ENCODE measurements at places on chromosomes 13 and 19.
A peak's percentile ranks its signal among the peaks of the same experiment; 100 is the strongest.

DNA sequence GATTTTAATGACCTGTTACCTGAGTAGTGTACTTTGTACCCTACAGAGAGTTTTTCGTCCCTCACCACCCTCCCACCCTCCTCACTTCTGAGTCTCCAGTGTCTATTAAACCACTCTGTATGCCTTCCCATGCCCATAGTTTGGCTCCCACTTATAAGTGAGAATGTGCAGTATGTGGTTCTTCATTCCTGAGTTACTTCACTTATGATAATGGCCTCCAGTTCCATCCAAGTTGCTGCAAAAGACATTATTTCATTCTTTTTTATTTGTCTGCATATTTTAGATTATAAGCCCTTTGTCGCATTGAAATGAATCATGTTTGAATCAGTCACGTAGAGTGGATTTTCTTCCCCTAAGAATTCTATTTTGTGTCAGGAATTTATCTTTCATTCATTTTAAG is 12.2 kb upstream of the HTR2A start:
- no peak for DNase-seq

DNA sequence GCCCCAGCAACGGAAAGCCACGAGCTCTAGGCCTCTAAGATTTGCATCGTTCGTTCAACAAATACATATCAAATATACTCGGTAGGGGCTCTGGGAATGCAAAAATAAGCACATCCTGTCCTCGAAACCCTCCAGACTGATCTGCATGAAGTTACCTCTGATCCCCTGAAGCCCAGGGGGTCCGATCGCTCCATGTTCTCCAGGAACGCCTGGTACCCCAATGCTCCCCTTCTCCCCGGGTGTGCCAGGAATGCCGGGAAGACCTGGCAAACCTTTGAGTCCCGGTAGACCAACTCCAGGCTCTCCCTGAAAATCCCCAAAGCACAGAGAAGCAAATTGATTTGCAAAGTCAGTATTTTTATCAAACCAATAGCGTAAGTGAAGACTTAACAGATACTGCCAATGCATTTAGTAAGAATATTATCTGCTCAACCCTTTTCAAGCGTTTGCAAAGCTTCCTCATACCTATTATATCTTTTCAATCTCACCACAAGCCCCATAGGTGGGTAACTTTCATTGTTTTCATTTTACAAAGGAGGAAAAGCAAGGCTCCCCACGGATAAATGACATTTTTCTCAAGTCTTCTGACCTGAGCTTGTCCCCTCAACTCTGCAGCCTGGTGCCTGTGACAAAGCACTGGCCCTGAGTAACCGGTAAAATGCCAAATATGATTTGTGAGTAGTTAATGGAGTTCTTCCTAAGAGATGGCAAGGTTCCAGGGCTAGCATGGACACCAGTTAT is 127.7 kb downstream of the COL4A1 start:
- DNase-seq, result no peak

GRCh38 chr19:48720251-48720612 is 707 bp upstream of the MAMSTR start:
- DNase-seq, result no peak

DNA sequence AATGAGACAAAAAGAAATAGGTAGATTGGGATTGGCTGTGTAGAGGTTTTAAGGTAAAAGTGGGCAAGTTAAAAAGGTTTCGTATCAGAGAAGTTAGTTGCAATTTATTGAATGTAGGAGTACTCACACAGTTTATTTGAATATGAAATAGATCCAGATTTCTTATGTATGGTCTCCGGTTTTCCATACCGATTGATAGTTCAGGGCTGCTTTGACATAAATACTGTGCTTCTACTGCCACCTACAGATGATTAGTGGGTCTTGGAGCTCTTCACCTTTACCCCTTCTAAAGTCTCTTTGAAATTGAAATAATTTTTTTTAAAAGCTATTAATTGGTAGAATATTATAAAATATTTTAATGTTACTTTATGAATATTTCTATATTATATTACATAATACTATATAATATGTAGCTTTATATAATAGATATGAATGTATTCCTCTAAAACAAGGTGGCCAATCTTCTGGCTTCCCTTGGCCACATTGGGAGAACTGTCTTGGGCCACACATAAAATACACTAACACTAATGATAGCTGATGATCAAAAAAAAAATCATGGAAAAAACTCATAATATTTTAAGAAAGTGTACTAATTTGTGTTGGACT is 7.7 kb upstream of the GPR18 start:
- DNase-seq, result peak; percentile 81

DNA sequence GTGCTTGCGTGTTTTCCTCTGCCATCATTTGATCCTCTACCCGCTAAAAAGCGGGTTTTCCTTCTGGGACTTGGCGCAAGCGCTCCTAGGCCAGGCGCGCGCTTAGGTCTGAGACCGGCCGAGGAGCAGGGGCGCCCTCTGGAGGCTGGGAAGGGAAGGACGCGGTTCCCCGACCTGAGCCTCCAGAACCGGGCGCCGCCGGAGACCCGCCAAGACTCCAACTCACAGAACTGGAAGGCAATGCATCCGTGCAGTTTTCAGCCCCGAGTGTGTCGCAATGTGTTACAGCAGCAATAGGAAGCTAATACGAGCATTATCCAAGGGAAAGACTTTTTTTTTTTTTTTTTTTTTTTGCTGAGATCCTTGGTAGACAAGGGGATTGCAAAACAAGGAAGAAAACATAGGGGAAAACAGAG is 190.9 kb downstream of the COL4A1 start:
- peak; percentile 38 for DNase-seq

GRCh38 chr13:50345804-50346203 is 330.6 kb downstream of the KCNRG start:
- DNase-seq, result no peak

GRCh38 chr13:24124789-24125476 is 35.6 kb upstream of the SPATA13 start:
- no peak for DNase-seq

DNA sequence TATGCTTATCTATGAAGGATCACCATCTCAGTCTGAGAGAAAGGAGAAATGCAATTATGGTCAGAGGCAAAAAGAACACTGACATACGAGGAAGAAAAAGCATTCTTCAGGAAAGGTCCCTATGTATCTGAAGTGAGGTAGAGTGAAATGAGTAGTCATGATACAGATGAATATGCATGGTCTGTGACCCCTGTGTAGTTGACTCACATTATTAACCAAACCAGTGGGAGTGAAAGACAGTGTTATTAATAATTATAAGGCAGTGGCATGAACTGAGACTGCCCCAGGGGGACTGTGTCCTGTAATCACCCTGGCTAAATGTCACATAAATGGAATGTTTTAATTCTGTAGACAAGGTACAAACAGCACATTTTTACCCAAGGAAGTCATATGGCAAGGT is 1320.2 kb upstream of the PCDH9 start:
- DNase-seq, result no peak

- DNase-seq, result no peak
These were observed 791 bp downstream of the PRKD2 start for GRCh38 chr19:46715975-46716671.

- no peak for DNase-seq
These were observed 25.0 kb upstream of the TNFSF11 start for GRCh38 chr13:42548731-42549551.

DNA sequence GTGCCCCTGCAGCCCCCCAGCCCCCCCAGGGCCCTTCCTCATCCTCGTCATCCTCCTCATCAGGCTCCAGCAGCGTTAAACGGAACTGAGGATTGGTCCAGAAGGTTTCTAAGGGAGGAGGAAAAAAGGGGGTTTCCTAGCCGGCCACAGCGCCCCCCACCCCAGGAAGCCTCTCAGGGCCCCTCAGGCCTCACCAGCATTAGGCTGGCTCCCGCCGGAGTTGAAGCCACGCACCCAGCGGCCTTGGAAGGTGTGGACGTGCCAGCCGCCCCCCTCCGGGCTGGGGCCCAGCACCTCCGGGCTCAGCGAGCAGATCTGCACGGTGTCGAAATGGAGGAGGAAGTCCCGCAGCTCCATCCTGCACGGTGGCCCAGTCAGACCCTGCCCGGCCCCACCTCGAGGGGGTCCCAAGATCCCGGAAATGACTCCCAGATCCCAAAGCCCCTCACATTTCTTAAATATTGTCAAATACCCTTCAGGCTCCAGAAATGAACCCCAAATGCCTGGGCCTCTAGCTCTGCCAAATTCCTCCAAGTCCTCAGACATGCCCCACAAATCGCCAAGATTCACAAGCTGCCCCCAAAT is 6.9 kb downstream of the CAPN12 start:
- no peak for DNase-seq

GRCh38 chr13:111532111-111532510 is 211.7 kb downstream of the TEX29 start:
- DNase-seq, result no peak

Data from SJSA1 (cell line).